Stimulated activated CD8-positive, alpha-beta memory T cell treated with anti-CD3 and anti-CD28 coated beads, Interleukin-15, amount 100 ng/mL, for 1 hour (primary cell): ENCODE measurements at places on chromosomes 13 and 19.

DNA sequence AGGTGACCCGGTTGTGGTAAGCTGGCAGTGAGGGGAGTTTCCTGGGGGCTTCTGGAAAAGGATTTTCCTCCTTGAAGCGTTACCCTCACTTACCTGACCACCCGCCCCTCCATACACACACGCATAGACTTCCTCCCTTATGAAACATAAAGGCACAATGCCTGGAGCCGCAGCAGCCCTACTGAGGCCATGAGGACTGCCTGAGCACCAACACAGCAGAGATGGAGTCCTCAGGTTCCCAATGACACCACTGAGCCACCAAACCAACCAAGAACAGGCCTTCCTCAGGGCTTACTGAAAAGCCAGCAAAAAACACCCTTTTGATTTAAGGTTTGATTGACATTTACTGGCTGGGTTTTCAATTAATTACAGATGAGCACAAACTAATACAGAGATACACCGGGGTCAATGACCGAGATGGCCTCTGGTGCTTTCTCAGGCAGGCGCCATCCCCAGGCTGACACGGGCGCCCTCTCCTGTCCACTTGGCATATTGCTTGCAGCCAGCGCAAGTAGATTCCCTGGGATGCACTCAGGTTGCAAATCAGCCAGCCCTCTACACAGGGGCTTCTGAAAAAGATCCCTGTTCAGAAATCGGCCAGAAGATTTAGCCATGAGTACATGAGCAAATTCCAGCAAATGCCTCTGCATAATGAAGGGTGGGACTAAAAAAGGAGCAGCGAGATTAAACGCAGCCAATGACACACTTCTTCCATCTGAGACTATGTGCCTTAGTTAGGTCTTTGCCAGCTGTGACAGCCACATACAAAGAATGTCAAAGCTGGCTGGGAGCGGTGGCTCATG is 14.8 kb downstream of the OPA3 start:
- peak; percentile 27 for DNase-seq

- peak; percentile 28 for DNase-seq
These were observed 29.6 kb upstream of the RCBTB2 start for GRCh38 chr13:48562296-48563066.

GRCh38 chr13:66506979-66507378 is 723.2 kb downstream of the PCDH9 start:
- no peak for DNase-seq

DNA sequence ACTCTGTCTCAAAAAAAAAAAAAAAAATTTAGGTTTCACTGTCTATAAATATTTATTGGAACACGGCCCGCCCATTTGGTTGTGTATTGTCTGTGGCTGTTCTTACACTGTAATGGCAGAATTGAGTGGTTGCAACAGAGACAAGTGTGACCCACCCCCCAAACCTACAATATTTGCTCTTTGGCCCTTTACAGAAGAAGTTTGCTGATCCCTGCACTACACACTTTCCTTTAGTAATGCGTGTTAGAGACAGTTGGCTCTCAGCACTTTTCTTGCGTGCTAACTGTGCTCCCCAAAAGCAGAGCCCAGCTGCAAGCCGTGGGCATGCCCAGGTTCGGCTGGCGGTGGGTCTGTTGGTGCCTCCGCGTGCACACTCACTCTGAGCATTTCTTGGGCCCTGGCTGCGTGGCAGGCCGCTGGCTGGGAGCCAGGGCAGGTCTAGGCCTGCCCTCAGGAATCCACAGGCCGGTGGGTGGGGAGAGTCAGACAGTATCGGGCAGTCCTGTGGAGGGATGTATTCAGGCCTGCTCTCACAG is 72.6 kb downstream of the SIPA1L3 start:
- DNase-seq, result no peak

DNA sequence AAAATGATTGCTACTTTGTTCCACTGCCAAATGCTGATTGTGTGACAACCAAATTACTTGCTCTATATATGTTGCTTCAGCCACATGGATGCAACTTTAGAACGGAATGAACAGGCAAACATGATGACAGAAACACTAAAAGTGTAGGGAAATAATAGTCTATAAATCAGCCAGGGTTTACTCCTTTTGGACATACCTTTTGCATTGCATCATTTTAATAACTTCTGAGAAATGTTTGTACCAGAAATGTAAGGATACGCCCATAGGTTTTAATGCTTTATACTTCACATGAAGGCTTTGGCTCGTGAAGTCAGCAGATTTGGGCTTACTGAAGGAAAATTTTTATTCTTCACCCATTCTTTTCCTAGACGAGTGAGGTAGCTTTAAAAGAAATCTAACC is 141.0 kb downstream of the POSTN start:
- DNase-seq, result no peak

DNA sequence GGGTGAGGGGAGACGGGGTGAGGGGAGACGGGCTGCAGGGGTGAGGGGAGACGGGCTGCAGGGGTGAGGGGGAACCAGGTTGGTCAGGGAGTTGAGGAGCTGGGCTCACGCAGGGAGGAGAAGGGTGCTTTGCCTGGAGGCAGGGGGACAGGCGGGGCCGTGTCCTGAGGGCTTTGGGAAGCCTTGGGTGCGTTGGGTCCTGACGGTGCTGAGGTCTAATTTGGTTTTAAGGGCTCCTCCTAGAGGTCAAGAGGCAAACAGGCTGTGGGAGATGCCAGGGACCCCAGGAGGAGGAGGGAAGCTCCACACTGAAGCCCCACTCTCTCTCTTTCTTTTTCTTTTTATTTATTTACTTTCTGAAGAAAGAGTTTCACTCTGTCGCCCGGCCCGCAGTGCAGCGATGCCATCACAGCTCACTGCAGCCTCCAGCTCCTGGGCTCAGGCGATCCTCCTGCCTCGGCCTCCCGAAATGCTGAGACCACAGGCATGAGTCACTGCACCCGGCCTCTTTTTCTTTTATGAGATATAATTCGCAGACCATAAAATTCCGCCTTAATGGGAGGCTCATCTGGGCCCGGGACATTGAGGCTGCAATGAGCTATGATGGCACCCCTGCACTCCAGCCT is 9.3 kb upstream of the MISP start:
- DNase-seq, result no peak

GRCh38 chr19:42420055-42420544 is 7.1 kb downstream of the LIPE start:
- DNase-seq, result peak; percentile 64

DNA sequence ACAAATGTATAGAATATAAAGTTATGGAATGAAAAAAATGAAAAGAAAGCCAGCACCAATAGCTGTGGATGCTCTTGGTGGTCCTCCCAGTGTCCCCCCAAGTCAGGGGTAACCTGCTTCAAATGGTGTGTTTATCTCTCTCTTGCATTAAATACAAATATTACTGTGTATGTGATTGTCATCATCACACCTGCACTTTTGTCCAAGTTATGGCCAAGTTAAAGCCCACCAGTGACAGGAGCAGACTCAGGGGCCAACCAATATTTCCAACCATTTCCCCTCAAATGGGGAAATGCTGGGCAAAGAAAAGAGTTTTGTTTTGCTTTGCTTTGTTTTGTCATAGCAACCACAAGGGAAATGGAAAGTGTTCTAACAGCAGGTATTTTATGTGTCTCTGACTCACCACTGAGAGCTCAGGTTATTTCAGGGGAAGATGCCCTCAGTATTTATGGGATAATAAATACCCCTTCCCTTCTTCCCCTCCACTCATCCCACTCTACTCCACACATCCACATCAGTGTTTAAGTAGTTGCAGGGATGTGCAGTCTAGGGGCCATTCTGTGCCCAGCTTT is 133.6 kb downstream of the COL4A1 start:
- no peak for DNase-seq

DNA sequence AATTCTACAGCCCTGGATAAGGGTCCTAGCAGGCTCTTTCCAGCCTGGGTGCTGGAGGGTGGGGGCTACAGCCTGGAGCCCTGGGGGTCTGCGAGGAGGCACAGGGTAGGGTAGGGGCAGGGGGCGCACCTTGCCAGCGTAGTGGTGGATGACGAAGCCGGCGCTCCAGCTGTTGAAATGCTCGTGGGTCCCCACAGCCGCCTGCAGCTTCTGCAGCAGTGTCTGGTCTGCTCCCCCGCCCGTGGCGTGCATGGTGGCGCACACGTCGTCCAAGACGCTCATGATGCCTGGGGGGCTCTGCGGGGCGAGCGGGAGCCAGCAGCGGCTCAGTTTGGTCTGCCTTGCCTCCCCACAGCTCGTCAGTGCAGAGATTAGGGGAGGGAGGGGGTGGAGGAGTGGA is 30.2 kb upstream of the ZNF414 start:
- no peak for DNase-seq

- DNase-seq, result no peak
These were observed 43.1 kb downstream of the SLITRK1 start for GRCh38 chr13:83839146-83839545.

- DNase-seq, result no peak
These were observed 81.9 kb downstream of the FLT1 start for GRCh38 chr13:28412981-28413380.

GRCh38 chr13:20399961-20400360 is 125.7 kb downstream of the CRYL1 start:
- DNase-seq, result no peak

- DNase-seq, result no peak
These were observed 349.2 kb upstream of the ARGLU1 start for GRCh38 chr13:106917024-106917571.

- DNase-seq, result no peak
These were observed 7.3 kb downstream of the IFNL3 start for GRCh38 chr19:39237200-39238184.

DNA sequence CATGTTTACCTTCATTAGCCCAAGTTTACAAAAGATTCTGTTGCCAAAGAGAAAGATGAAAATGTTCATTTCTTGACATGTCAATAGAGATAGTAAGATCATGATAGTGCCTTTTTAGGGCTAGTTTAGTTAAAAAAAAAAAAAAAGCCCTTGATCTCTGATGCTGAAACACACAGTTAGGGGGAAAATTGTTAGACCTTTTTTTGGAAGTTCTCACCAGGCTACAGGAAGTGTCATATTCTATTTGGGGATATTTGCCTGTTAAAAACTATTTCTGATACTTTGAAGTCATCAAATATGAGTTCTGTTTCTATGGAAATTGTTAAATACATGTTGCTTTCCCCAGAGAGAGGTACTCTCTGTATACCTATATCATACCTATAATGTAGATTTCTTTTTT is 21.6 kb downstream of the SLAIN1 start:
- DNase-seq, result no peak

DNA sequence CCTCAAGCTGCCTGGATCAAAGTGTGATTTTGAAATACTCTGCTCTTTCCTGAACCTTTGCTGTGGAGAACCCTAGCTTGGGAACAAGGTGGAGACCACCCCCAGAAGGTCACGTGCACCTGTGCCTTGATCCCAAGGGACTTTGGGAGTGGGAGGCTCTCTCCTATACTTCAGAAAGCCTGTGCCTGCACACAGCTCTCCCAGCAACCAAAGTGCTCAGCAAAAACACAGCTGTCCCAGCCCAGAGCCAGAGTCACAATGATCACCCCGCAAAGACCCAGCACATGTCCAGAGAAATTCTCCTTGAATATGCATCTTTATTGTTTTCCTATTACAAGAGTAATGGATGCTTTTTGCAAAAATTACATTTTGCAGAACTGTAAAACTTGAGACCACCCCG is 43.4 kb downstream of the TNFRSF19 start:
- DNase-seq, result no peak

GRCh38 chr13:98892821-98893220 is 85.0 kb downstream of the DOCK9 start:
- DNase-seq, result no peak

DNA sequence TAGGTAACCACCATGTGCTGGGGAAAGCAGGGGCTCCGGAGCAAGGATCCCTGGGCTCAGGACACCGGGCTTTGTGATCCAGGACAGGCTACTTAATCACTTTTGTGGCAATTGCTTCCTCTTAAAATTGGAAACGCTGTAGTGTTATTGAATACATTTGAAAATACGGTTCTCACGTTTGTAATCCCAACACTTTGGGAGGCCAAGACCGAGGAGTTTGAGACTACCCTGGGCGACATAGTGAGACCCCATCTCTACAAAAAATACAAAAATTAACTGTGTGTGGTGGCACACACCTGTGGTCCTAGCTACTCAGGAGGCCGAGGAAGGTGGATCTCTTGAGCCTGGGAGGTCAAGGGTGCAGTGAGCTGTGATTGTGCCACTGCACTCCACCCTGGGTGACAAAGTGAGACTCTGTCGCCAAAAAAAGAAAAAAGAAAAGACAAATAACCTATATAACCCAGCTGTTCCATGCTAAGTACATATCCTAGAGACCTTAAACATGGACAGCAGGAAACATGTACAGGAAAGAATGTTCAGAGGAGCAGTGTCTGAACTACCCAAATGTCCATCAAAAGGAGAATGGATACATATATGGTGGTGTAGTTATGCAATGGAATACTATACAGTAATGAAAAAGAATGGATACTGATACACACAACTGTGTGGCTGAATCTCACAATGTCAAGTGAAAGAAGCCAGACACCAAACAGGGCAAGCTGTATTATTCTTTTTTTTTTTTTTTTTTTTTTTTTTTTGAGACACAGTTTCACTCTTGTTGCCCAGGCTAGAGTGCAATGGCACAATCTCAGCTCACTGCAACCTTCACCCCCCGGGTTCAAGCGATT is 622 bp upstream of the PRODH2 start:
- DNase-seq, result no peak

GRCh38 chr13:77360032-77360685 is 33.3 kb upstream of the MYCBP2 start:
- DNase-seq, result no peak

- no peak for DNase-seq
These were observed 113.3 kb upstream of the SPRY2 start for GRCh38 chr13:80454245-80454644.

- DNase-seq, result no peak
These were observed 26.9 kb downstream of the TMED1 start for GRCh38 chr19:10808937-10809649.

DNA sequence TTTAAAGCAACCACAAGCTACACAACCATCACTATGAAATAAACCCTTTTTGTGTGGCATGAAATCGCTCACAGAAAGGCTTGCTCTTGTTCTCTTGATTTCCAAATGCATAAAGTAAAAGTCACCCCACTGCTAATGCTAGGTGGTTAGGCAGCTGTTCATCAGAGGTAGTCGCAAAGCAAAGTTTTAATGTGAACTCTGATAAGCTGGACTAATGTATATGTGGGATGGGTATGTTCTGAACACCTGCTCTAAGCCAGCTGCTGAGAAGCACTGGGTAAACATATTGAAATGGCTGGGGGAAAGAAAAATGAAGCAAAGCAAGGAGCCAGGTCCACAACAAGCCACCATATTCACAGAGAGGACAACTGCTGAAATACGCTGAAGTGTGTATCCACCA is 142.3 kb downstream of the KLF12 start:
- no peak for DNase-seq

DNA sequence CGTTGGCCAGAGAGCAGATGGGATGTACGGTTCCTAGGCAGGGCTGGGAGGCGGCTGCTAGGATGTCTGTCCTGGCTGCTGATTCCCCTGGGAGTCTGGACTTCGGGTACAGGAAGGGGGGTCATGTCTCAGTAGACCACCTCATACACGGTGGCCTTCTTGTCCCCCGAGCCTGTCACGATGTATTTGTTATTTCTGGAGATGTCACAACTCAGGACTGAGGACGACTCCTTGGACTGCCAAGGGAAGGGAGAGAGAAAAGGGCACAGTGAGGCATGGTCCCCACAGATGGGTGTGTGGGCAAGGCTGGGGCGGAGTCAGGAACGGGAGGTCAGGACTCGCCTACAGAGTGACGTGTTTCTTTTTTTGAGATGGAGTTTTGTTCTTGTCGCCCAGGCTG is 20.4 kb downstream of the TLE6 start:
- no peak for DNase-seq
